Activated naive CD4-positive, alpha-beta T cell (primary cell): ENCODE measurements at places on chromosomes 11 and 22.

DNA sequence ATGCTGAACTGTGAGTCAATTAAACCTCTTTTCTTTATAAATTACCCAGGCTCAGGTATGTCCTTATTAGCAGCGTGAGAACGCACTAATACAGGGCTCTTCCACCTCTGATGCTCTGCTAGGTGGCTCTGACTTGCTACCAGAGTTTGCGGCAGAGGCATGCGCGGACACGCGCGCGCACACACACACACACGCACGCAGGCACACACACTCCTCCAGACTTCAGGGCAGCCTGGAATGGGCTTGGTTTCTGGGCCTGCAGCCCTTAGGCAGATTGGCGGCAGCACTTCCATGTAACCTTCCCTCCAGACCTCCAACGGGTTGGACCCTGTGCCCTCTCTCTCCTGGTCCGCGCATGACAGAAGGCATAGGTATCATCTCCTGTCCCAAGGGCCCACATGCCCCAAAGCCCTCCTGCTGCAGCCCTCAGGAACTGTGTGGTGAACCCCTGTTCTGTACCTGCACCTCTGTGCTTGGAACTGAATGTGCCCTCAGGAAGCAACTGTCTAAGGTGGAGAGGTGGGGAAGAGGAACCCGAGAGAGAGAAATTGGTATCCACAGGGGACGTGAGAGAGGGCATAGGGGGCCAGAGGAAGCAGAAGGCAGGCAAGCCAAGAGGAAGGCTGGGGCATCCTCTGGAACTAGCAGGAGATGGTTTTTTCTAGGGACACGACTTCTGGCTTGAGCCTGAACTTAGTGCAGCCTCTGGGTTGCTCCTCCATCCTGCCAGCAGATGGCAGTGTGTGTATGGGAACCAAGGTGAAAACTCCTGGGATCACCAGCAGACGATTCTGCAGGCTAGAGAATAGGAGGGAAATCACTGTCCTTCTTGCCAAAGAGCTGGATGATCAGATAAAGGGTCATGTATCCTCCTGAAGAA lies 23.4 kb upstream of the RIC3 start:
- peak; percentile 10 for DNase-seq

GRCh38 chr22:47695176-47695575 lies 932.7 kb downstream of the TBC1D22A start:
- DNase-seq = no peak

DNA sequence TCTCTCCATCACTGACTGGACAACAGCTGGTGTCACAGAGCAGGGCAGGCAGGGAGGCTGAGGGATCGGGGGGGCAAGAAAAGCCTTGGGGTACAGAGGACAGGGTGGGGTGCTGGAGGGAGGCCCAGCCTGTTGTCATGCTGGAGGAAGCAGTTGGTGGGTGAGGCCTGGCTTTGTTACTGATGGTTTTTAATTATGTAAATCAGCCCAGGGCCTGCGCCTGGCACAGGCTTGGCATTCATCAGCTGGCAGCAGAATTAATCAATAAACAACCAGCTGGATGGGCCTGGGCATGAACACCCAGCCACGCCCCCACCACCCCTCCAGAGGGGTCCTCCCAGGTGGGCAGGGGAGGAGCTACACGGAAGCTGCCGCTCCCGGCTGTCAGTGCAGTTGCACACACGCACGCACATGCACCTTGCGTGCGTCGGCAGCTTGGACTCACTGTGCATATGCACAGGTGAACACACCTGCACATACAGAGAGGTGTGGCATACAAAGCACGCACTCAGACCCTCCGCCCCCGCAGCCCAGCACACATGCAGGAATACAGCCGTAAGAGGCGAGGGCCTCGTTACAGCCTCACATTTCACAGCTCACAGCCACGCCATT lies 21.3 kb upstream of the ELFN2 start:
- DNase-seq = no peak

DNA sequence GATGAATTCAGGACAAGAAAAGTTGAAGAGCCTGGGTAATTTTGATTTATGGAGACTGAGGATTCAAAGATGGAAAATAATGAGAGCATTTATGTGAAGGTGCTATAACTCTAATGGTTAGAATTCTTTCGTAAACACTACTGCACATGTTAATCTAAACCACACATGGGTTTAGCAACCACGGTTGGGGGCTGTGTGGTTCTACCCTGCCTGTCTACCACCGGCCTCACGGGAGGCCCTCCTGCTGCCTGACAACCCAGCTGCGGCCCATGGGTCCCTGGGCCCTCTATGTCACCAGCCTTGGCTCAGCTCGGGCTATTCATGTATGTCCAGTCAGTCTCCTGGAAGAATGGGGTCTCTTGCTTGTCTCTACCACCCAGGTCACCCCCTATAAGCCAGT lies 68.5 kb upstream of the ARFGAP3 start:
- no peak for DNase-seq

DNA sequence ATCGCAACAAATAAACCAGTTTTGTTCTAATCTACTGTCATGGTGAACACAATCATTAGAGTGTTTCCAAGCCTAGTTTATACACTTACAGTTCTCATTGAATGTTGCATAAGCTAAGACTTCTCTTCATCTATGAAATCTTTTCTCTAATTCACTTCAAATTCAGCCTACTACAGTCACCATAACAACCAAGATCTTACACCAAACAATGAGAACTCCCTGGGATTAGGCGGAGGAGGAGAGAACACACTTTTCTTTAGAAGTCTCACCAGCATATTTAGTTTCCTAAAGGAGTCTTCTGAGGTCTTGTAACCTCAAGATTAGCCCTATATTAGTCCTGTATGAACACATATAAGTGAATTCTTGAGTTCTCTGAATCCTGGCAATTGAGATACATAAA lies 1889.7 kb downstream of the LRRC4C start:
- DNase-seq = no peak

GRCh38 chr11:75558939-75559843 lies 2.9 kb upstream of the SERPINH1 start:
- no peak for DNase-seq

- no peak for DNase-seq
Observed at GRCh38 chr22:39103431-39103830, 6.4 kb downstream of the APOBEC3H start.

GRCh38 chr11:61791737-61792309 lies 576 bp downstream of the TMEM258 start:
- DNase-seq = no peak

DNA sequence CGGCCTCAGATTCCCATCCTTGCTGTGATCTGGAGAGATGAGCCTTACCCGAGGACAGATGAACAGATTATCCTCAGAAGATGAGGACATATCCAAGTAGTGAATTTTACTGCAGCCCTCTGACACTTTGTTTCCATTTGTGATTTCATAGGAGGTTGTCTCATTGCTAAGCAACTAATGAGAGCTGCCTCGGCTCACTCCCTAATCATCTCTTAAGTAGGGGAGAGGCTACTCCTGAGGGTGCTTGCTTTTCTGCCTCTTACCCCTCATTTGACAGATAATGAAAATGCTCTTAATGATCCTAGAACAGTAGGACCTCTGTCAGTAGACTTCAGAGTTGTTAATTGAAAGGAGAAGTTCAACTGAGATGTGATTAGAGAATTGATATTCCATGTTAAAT lies 150.9 kb downstream of the TBC1D22A start:
- no peak for DNase-seq

DNA sequence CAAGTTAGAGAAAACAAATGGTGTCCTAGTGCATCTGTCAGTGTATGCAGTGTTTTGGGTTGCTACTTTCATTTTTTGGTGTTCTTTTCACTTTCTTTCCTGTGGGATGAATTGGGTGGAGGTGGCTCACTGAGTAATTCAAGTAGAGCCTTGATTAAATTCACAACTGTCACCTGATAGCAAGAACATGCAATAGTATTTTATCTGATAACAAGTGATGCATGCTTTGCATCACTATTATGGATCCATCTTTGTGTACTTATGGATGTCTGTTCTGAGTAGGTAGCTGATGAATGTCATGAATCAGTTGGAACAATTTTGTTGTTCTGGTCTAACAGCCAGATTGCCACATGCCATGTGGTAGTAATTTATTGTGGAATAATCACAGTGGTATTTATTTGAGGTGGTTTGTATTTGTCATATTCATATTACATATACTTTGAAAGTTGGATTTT lies 87.5 kb downstream of the DDX10 start:
- DNase-seq = no peak

GRCh38 chr11:130689222-130689908 lies 226.9 kb downstream of the SNX19 start:
- DNase-seq = no peak

DNA sequence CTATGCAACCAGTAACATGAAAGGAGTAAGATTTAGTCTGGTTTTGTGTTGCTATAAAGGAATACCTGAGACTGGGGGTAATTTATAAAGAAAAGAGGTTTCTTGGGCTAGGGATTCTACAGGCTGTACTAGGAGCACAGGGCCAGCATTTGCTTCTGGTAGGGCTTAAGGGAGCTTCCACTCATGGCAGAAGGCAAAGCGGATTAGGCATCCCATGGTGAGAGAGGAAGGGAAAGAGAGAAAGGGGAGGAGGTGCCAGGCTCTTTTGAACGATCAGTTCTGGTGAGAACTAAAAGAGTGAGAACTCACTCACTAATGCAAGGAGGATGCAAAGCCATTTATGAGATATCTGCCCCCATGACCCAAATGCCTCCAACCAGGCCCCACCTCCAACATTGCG lies 283.2 kb downstream of the OPCML start:
- no peak for DNase-seq

- DNase-seq = no peak
Observed at GRCh38 chr22:40050258-40050657, 55.5 kb downstream of the FAM83F start.

DNA sequence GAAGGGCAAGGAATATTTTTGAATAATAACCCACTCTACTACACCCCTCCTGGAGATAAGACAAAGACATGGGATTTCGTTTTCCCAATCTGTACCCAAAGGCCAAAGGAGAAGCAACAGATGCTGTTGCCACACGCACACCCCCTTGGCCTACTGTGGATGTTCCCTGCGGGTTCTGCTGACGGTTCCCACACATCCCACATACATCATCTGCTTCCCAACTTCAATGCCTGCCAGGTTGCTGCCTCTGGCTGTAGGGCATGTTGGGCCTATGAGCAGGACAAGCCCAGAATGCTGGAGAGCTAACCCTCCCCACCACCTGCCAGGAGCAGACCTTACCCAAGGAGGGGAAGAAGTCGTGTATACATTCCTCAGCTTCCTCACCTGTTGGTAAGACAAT lies 13.6 kb upstream of the RBFOX2 start:
- no peak for DNase-seq

- DNase-seq = no peak
Observed at GRCh38 chr11:128604723-128605122, 17.4 kb upstream of the ETS1 start.

- no peak for DNase-seq
Observed at GRCh38 chr22:20107471-20107901, 8.4 kb upstream of the RANBP1 start.

GRCh38 chr11:17443000-17443399 lies 33.6 kb downstream of the ABCC8 start:
- no peak for DNase-seq

DNA sequence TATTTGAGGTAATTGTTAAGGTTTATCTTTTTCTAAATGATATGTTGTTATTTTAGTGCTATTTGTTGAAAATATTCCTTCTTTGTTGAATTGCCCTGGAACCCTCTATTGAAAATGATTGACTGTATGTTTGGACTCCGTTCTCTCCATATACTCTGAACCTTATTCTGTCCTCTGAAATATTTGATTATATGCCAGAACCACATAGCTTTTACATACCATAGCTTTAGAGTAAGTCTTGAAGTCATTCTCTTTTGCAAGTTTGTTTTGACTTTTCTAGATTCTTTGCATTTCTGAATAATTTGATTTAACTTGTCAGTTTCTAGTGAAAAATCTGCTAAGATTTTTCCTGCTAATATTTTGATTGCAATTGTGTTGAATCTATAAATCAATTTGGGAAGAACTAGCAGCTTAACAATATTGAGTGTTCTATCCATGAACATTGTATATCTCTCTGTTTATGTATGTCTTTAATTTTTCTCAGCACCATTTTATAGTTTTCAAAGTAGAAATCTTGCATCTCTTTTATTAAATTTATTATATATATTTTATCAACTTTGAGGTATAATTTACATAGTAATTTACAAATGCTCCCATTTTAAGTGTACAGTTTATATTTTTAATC lies 51.7 kb upstream of the PITPNB start:
- DNase-seq = no peak

- no peak for DNase-seq
Observed at GRCh38 chr11:85749884-85750283, 61.1 kb downstream of the SYTL2 start.
